H1 (cell line): ENCODE measurements at places on chromosomes 11 and 22. TPM values are rescaled to one million over a fixed set of nuclear protein-coding genes. Genes with fewer than 3 reads are reported as not detected.

Gene TRIM49
- not detected in 2 replicates for total RNA-seq

DNA sequence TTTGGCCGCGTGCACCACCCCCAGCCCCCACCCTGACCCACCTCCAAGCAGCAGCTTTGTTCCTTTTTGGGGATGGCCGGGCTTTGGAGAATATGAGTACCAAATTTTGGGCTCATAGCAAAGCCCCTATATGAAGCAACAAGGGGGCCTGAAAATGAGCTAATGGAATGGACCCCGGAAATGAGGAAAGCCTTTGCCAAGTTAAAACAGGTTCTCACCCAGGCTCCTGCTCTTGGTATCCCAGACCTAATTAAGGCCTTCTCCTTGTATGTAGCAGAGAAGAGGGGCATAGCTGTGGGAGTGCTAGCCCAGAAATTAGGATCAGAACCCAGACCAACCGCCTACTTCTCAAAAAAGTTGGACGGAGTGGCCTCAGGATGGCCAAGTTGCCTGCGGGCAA is 87.0 kb downstream of the PIWIL4 start:
- DNase-seq, result peak; percentile 38

DNA sequence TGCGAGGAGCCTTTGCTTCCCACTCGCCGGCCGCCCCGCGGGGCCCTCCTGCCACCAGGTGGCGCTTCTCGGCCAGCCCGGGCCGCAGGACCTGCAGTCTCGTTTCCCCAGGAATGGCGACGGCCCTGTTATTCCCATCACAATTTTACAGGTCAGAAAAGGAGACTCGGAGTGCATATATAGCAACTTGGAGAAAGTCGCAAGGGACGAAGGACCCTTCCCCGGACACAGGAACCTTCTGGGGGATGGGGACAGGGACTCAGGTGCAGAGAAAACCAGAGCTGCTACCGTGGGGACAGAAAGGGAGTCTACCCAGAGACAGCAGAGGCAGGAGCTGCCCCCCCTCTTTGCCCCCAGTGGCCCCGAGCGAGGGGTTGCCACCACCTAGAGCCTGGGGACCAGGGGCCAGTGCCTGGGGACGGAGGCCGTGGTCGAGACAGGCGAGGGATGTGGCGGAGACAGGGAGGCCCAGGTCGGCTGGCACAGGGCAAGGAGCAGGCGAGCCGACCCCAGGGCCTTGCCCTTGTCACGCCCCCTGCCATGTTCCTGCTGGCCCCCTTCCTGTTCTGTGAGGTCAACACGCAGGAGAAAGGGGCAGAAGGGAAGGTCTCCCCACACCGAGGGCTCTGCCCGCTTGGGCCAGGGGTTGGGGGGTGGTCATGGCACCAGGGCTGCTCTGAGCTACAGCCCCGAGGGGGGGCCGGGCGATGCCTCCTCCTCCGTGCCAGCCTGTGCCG is 3.5 kb upstream of the KRTAP5-6 start:
- peak; percentile 95 for DNase-seq

Gene RASL10A
- total RNA-seq, result 1.4 and 1.5 TPM in 2 replicates

DNA sequence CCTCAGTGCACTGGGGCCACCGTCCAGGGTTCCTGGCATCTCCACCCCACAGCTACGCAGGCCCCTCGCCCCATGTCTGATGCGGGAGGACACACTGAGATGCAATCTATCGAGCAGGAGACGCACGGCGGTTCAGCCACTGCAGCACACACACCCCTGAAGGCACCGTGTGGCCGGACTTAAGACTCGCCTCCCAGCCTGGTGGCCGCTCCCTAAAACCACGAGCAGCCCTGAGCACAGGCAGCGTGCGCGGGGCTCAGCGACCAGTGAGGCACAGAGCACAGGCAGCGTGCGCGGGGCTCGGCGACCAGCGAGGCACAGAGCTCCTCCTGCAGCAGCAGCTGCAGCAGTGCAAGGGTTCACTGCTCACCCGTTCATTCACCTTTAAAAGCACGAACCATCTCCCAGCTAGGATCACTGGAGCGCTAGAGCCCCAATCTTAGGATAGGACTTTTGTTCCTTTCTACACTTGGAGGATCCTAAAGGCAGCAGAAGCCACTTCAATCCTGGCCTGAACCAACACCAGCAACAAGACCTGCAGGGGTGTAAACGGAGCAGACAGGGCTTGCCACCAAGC is 31.4 kb downstream of the TOLLIP start:
- no peak for DNase-seq

Gene FAM180B
- not detected in 2 replicates for total RNA-seq

Gene IL17REL
- total RNA-seq, result 0.08 and 0.20 TPM in 2 replicates

DNA sequence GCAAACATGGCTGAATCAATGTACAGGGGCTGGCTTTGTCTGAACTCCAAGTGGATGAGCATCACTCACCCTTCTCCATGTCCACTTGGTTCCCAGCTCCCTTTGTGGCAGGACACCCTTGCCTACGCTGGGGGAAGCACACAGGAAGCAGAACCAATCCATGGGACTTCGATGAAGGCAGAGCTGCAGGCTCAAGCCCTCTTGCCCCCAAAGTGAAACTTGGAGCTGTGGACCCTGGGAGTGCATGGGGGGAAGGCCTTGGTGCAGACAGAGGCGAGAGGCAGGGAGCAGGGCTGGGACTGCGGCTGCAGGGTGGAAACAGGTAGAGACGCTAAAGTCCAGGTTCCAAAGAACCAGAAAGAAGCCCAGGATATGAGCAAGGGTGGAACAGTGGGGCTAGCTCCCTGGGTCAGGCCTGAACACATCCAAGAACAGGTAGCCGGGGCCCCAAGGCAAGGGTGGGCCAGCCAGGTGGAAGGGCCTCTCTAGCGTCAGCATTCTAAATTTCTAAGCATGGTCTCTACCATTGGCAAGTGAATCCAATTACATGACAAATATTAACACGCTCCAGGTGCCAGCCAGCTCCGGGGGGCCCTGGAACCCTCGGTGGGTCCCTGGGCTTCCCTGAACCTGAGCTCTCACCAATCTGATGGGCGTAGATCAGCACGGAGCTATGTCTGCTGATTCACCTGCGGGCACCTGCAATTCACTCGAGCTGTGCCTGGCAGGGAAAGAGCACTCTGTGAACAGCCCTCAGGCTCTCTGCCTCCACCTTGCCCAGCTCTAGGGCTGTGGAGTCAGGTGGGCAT is 532.8 kb downstream of the BRD1 start:
- peak; percentile 11 for DNase-seq

Gene TP53I11
- total RNA-seq, result 46.3 and 53.7 TPM in 2 replicates

Gene RTCB
- total RNA-seq, result 111 and 114 TPM in 2 replicates

Gene CD3G
- not detected in 2 replicates for total RNA-seq

Gene OR52E8
- not detected in 2 replicates for total RNA-seq

DNA sequence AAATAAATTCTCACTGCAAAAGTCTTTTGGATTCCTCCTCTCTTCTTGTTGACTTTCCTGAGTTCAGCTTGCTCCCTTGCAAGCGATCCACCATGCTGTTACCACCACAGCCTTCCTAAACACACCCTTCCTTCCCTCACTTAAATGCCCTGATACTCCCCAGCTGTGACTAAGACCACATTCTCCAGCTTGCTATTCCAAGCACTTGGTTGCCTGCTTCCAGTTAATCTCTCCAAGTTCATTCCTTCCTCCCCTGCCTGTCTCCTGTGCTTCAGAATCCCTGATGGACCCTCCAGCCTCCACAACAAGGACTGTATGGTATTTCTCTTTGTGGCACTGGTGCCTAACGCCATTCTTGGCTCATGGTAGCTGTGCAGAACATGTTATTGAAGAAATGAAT is 603.9 kb upstream of the CADM1 start:
- no peak for DNase-seq

DNA sequence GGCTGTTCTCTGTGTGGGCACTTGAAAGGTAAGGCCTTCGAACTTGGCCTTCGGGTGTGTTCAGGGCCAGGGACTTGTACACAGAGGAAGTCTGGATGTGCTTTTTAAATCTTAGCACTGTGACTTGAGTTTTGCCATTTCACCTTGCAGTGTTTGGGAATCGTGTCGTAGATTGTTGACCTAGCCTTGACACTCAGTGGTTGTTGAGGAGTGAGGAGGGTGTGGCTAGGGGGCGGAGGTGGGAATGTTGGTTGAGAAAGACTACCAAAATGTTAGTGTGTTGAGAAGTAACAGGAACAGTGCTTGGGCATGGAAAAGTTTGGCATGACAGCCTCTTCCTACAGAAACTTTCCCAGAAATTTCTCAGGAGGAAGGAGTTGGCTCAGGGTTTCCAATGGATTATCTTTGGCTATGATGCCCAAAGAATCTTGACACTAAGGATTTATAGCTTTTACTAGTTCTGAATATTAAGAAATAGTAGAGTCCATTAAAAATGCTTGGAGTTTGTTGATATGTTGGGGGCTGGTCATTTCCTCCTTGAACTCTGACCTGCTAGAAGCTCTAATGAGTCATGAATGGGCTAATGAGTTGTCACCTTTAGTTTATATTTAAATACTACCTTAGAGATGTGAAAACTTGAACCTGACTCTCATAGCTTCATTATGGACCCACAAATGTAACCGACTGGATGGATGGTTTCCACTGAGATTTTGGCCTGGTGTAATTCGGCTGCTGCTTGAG is 40.6 kb downstream of the BARX2 start:
- no peak for DNase-seq

DNA sequence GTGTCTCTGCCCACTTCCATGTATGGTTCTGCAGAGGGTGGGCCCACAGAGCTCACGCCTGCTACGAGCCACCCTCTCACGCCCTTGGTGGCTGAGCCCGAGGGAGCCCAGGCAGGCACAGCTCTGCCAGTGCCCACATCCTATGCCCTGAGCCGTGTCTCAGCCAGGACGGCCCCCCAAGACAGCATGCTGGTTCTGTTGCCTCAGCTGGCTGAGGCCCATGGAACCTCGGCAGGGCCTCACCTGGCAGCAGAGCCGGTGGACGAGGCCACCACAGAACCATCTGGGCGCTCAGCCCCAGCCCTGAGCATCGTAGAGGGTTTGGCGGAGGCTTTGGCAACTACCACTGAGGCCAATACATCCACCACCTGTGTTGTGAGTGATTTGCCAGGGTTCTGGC is 64.0 kb downstream of the OTOG start:
- no peak for DNase-seq

- no peak for DNase-seq
Observed at GRCh38 chr11:108592591-108593213, 866 bp downstream of the EXPH5 start.

DNA sequence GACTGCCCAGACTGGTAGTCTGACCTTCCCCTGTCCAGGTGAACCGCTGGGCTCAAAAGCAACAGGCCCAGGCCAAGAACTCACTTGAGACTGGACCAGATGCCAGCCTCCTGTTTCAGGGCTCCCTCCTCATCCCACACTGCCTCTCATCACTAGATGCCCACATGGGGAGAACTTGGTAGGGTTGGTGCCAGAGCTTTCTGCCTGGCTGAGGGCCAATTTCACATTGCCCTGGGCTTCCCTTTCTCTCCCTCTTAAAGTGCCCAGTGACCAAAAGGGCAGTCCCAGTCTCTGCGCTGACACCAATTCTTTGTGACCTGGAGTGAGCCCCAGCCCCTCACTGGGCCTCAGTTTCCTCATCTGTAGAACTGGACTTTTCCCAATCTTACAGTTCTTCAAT is 41.7 kb downstream of the C11orf58 start:
- no peak for DNase-seq

- DNase-seq, result no peak
Observed at GRCh38 chr11:95589893-95590612, 199.5 kb downstream of the FAM76B start.

Gene RIC3
- total RNA-seq, result 15.5 and 16.6 TPM in 2 replicates
